ENCODE measurements at places on chromosomes 3 and 15.

- no peak for DNase-seq
Measured at GRCh38 chr15:44670087-44670950, 6.9 kb upstream of the SPG11 start.

GRCh38 chr3:154285221-154285620 is 39.1 kb downstream of the DHX36 start:
- no peak for DNase-seq

GRCh38 chr15:67796196-67797127 is 28.8 kb upstream of the SKOR1 start:
- DNase-seq, result no peak

DNA sequence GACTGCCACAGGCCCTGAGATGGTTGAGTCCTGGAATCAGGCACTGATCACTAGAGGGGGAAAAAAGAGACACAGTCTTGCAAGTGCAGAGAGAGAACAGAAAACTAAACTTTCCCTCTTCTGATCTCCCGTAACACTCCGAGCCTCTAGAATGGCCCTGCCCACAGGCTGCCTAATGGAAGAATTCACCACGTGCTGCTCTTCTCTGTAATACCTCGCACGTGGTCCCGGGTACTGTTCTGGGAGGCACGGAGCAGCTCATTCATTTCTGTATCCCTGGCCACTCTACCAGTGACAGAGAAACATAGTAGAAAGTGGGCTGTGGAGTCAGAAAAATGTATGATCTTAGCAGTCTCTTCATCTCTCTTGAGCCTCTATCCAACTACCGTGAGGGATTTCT is 30.4 kb downstream of the VGLL4 start:
- no peak for DNase-seq

- no peak for DNase-seq
Measured at GRCh38 chr15:41862515-41863116, 24.0 kb downstream of the PLA2G4B start.

- DNase-seq, result no peak
Measured at GRCh38 chr3:99951701-99952100, 134.0 kb downstream of the CMSS1 start.

- no peak for DNase-seq
Measured at GRCh38 chr15:38217191-38217595, 35.4 kb upstream of the SPRED1 start.

- DNase-seq, result no peak
Measured at GRCh38 chr3:153679714-153680113, 441.5 kb upstream of the ARHGEF26 start.

DNA sequence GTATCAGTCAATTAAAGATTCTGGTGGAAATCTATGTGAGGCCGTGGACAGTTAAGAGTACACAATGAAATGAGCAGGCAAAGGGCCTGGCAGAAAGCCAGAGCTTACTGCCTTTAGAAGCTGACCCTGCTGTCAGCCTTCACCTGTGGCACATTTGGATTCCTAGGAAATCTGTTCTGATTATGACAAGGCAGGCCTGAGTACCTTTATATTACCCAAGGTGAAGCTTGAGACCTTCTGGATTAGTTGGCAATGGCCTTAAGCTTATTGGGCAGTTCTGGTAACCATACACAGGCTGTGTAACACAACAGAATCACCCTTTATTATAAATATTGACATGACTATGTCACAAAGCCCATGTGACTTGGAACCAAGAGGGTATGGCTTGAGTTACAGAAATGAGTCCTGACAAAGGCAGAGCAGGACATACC is 43.2 kb downstream of the NBEAL2 start:
- DNase-seq, result no peak

DNA sequence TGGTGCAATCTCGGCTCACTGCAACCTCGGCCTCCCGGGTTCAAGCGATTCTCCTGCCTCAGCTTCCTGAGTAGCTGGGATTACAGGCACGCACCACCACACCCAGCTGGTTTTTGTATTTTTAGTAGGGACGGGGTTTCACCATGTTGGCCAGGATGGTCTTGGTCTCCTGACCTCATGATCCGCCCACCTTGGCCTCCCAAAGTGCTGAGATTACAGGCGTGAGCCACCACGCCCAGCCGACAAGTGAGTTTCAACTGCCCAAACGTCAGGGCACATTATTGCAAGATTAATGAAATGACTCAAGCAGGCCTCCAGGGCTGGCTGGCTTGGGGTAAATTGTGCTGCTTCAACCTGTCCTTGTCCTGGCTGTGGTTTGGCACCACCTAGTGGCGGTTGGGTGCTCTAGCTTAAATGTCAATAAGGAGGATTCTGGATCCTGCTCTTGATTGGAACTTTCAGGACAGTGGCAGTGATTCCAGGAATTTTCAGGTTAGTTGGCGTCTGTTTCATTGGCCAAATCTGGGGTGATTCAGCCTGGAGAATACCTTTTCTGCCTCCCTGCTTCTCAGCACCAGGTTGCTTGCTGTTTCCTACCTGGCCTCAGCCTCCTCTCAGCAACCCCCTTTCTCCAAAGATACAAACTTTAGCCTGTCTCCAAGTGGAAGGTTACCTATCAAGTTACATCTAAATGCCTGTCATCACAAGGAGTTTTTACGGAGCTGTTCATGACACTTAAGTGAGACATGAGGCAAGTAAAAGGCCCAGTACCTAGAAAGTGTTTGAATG is 32.4 kb upstream of the SACM1L start:
- DNase-seq, result peak; percentile 57

GRCh38 chr3:149377408-149378364 is at the start of gene TM4SF1:
Gene TM4SF1, minus strand, starts transcription at chr3:149377649. Its CDS starts 102 bp downstream, at chr3:149377547.
- no peak for DNase-seq

GRCh38 chr3:46998121-46998851 is 18.8 kb downstream of the NBEAL2 start:
- peak; percentile 51 for DNase-seq

DNA sequence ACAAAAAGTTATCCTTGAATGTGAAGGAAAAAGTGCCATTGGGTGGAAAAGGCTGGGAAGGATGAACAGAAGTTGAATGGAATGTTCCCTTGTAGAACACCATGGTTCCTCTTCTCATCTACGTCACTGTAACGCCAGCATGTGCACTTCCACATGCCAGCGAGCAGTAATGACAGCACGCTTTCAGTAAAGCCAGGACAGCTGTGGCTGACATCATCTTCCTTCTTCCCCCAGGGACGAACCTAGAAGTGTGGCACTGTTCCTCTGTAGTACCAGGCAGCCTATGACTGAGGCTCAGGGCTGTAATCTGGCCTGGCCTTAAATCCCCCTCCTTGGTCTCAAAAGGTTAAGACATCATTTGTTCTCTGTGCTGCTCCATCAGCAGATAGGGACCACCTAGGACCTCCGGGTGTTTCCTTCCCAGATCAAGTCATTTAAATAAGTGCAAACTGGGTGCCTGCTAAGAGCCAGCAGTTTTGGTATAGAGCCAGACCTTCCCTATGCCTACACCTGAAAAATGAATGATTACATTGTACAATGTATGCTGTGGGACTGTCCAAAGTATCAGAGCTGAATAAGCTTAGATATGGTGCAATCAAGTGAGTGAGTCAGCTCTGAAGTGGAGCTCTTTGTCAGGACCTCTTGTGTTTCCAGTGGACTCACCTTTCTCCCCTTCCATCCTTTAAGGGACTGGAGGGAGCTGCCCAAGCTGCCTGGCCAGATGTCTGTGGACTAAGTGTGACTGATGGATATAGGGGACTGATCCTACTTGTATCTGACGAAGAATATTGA is 5.6 kb upstream of the SRPRB start:
- no peak for DNase-seq

DNA sequence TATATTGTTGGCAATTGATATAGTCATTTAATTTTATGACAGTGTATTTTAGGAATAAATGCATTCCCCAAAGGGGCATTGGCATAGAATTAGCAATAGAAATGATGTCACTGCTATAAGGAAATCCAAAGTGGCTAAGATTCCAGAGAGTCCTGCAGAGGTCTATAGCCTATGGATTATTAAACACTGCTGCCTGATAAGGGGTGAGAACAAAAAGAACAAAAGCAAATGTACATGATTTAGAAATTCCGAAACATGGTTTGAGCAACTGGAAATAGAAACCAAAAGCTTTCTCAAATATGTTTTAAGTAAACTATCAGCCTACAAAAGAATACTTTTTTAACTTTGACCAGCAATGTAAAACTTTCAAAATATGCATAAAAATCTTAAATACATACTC is 280.1 kb upstream of the RASGRP1 start:
- no peak for DNase-seq

GRCh38 chr3:133853925-133854227 is 41.8 kb downstream of the RAB6B start:
- DNase-seq, result no peak

DNA sequence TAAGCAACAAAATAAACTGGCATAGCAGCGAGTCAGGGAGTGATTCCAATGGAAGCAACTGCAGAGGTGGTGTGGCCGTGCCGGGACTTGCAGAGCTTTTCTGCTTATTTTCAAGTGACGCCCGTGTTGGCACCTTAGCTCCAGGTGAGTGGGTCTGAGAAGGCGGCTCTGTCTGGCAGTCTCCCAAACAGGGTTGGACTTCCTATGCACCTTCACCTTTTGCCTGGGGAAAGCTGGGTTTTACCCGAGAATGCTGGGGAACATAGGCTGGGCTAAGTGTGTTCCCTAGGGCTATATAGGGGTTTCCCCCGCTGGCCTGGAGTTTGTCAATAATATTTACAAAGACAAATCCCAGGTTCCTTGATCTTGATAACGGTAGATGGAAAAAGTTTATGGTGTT is 179.9 kb upstream of the TBL1XR1 start:
- no peak for DNase-seq

GRCh38 chr3:14925729-14926591 is 21.4 kb upstream of the NR2C2 start:
- no peak for DNase-seq

DNA sequence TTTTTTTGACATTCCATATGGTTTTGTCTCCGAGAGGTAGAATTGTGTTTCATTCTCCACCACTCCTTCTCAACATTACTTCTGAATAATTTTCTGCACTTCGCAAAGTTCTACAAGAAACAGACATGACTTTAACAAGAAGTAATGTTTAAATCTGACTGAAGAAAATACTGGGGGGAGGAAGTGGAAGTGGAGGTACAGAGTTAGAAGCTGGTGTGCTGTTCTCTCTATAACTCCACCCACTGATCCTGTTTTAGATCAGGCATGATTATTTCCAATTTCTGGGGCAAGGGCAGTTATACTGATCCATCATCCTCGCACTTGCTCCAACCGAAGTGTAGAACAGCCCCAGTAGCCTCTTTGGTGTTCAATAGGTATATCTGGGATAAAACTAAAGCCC is 9.2 kb upstream of the MCCC1 start:
- no peak for DNase-seq

GRCh38 chr15:40232625-40233070 is 6.2 kb upstream of the PAK6 start:
- no peak for DNase-seq

- no peak for DNase-seq
Measured at GRCh38 chr3:58164199-58164879, 46.4 kb downstream of the DNASE1L3 start.

GRCh38 chr15:33526532-33526931 is 215.8 kb downstream of the RYR3 start:
- no peak for DNase-seq

DNA sequence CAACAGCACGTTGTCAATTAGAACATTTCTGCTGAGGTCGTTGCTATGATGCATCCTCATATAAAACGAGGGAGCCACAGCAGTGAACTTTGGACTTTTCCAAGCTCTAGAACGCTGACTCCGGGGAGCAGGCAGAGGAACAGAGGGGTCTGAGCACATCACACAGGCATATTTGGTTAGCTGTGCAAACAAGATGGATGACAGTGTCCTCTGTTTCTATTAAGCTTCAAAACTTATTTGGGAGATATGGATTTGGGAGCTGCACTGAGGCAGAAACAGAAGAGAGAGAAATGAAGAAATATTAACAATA is 278.0 kb upstream of the TBL1XR1 start:
- no peak for DNase-seq

DNA sequence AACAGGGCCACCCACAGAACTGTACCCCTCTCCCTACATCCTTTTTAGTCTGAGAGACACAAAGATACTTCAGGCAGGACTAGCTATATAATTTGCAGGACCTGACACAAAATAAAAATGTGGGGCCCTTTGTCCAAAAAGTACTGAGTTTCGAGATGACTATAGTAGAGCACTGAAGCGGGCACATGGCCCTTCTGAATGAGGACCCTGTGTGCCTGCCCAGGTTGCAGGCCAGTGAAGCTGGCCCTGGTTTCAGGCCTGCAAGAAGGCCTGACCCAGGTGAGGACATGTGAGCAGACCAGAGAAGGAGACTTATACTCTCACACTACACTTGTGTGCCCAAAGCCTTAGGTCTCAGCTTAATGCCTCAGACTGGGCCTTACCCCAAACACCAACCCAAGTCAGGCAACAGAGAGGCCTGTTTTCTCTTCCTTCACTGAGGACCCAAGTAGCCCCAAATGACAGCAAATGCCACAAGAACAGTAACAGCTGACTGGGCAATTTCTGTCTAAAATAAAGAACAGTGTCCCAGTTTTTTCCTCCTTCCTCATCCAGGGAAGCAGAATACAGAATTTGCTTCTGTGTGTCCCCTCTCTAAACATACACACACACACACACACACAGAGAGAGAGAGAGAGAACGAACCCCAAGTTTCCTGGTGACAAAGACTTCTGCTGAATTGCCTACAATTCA is 100.9 kb upstream of the ARHGEF3 start:
- DNase-seq, result no peak

DNA sequence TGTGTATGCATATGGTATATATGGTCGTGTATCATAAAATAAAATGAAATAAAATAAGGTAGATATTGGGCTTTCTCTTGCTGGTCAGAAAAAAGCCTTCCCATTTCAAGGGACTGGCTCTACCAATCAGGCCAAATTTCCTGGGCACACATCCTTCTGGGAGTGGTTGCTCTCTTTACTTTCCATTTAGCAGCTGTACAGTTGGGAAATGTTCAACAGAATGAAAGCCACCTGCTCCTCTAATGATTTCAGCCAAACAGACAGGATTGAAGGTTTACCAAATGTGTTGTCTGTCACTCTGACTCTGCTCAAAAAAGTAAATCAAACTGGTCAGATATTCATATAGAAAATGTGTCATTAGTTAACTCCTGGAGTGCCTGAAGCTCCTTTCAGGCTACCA is 380.4 kb downstream of the ROBO2 start:
- no peak for DNase-seq

GRCh38 chr3:151896246-151897012 is 23.0 kb downstream of the SUCNR1 start:
- DNase-seq, result no peak

- no peak for DNase-seq
Measured at GRCh38 chr15:59244337-59244736, 37.7 kb downstream of the LDHAL6B start.

GRCh38 chr3:45848392-45848791 is 6.5 kb upstream of the LZTFL1 start:
- no peak for DNase-seq

DNA sequence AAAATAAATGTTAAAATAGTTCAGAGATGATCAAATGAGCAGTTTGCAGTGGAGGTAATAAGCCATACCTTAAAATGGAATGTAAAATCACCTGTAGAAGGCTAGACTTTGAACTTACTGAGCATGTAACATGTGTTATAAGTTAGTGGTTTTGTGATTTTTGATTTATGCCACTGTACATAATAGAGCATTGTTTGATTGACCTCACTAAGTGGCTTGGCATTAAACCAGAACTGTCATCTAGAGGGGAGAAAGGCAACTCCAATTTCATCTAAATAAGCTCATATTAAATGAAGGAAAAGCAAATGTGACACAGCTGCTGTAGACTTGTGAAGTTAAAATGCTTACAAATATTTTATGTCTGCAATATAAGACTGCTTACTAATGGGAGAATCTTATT is 387.9 kb downstream of the ZIC1 start:
- DNase-seq, result no peak

GRCh38 chr15:101558221-101558941 is 68.9 kb upstream of the PCSK6 start:
- no peak for DNase-seq

- no peak for DNase-seq
Measured at GRCh38 chr3:52023101-52023770, 27.5 kb upstream of the RPL29 start.

Measured in stimulated activated CD8-positive, alpha-beta memory T cell treated with anti-CD3 and anti-CD28 coated beads, Interleukin-15, amount 100 ng/mL, for 24 hours (primary cell).